ENCODE measurements at places on chromosomes 3 and 15. TPM values are rescaled to one million over a fixed set of nuclear protein-coding genes. Genes with fewer than 3 reads are reported as not detected.

ADAMTS17 gene
- 10.5 TPM for polyA plus RNA-seq

CCDC54 gene
- not detected for polyA plus RNA-seq

COL6A5 gene
- 0.05 TPM for polyA plus RNA-seq

TATDN2 gene
- polyA plus RNA-seq, result 55.4 TPM

ITGA11 gene
- polyA plus RNA-seq, result 4.8 TPM

RPL39L gene
- 16.6 TPM for polyA plus RNA-seq

PAQR5 gene
- 2.9 TPM for polyA plus RNA-seq

SLC28A1 gene
- 0.21 TPM for polyA plus RNA-seq

REC114 gene
- not detected for polyA plus RNA-seq

DNAH12 gene
- 5.9 TPM for polyA plus RNA-seq

LTK gene
- 0.70 TPM for polyA plus RNA-seq

IL5RA gene
- 4.3 TPM for polyA plus RNA-seq

GOLGA8N gene
- polyA plus RNA-seq, result 13.5 TPM

VEPH1 gene
- 11.5 TPM for polyA plus RNA-seq

GOLGA6D gene
- 0.16 TPM for polyA plus RNA-seq

SLC28A2 gene
- polyA plus RNA-seq, result not detected

NUP210 gene
- 15.2 TPM for polyA plus RNA-seq

TP63 gene
- polyA plus RNA-seq, result 0.60 TPM

COLQ gene
- polyA plus RNA-seq, result 10.7 TPM

SRP14 gene
- polyA plus RNA-seq, result 511 TPM

IRAK2 gene
- polyA plus RNA-seq, result 5.2 TPM

CD80 gene
- polyA plus RNA-seq, result not detected

SCG3 gene
- polyA plus RNA-seq, result 153 TPM

ADAMTS9 gene
- 21.8 TPM for polyA plus RNA-seq

PLAAT1 gene
- 15.7 TPM for polyA plus RNA-seq
